ENCODE measurements at places on chromosomes 2 and 18.

DNA sequence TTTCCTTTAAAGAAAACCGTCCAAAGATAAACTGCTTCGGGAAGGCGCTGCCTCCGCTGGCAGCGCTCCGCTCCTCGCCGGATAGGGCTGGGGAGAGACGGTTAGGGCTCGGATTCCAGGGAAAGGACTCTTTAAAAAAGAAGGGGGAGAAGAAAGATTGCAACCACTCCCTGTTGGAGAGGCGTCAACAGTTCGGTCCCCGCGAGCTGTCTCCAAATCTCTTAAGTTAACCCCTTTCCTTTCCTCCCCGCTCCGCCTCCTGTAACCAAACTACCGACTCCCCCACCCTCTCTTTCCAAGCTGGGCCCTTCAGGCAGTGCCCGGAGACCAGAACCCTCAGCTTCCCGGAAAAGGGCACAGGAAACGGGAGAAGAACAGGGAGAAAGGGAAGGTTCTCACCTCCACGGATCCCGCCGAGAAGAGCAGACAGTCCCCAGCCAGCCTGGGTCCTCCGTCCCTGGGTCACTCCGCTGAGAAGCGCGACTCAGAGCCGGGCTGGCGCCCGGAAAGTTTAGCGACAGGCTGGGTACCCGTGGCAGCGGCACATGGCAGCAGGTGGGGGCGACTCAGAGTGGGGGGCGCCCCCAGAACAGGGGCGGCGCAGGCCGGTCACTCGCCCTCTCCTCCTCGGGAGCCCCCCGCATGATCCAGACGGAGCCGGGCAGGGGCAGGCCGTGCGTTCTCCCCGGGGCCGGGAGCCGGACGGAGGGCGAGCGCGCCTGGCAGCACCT, 675 bp downstream of the FZD5 start:
- DNase-seq: no peak

DNA sequence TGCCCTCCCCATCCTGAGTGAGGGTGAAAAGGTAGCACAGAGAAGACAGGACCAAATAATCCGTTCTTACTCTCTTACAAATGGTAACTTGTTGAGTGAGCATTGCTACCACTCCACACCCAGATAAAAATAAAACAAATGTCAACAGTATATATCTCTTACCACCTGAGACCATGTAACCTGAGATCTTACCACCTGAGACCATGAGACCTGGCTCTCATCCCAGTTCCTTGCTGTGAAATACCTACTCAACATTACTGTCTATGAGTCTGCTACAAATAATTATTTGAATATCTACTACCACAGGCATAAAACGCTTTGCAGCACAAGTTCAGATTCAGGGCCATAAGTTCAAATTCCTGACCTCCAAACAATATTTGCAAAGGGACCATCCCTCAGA, 234.7 kb downstream of the C1D start:
- no peak for DNase-seq

GRCh38 chr2:120722246-120722567, 13.5 kb upstream of the GLI2 start:
- DNase-seq: no peak

DNA sequence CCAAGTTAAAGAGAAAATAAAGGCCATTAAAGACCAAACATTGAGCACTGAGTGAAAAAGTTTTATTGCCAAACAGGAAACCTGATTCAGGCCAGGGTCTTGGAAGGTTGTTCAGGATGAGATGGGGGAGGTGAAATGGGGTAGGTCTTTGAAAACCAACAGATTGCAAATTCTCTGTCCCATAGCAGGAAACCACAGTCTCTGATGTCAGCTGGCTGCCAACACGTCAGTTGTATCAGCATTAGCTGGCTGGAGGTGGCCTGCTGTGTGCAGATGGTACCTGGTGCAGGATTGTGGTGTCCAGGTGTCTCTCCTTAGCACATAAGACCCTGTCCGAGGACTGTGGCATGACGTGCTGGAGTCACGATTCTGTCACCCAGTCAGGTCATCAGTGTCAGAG, 106.3 kb downstream of the MSH2 start:
- no peak for DNase-seq

DNA sequence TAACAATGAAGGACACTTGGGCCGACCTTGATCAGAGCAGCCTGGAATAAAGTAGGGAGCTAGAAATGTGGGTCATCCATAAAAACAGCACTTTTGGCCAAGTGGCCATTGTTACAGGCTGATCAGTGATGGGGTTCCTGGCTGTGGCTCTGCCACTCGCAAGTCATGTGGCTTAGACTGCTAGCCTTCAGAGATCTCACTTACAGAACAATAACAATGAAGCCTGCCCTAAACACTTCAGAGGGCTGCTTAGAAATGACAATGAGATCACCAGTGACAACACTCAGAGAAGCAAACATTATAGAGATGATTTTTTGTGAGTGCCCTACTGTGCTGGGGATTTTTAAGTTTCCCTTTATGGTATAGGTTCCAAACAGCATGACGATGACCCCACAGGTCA, 107.9 kb upstream of the LMAN1 start:
- DNase-seq: no peak

DNA sequence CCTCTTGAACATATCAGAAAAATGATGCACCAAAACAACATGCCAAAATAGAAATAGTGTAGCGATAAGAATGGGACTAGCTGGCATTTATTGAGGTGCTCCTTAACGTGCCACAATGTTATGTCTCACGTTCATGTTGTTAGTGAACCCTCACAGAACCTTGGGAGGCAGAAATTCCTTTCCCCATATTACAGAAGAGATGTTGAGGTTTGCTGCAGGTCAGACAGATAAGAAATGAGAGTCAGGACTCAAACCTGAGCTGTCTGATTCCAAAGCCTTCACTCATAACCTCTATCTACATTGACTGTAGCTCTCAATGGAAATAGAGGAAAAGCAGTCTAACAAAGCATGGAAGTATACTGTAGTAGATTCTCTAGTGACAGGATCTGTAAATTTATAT, 163.3 kb upstream of the STK17B start:
- DNase-seq: no peak

- DNase-seq: no peak
These were observed 118.5 kb upstream of the COL5A2 start for GRCh38 chr2:189298038-189298437.

GRCh38 chr18:23661735-23662308, 889 bp downstream of the ANKRD29 start:
- DNase-seq: no peak

DNA sequence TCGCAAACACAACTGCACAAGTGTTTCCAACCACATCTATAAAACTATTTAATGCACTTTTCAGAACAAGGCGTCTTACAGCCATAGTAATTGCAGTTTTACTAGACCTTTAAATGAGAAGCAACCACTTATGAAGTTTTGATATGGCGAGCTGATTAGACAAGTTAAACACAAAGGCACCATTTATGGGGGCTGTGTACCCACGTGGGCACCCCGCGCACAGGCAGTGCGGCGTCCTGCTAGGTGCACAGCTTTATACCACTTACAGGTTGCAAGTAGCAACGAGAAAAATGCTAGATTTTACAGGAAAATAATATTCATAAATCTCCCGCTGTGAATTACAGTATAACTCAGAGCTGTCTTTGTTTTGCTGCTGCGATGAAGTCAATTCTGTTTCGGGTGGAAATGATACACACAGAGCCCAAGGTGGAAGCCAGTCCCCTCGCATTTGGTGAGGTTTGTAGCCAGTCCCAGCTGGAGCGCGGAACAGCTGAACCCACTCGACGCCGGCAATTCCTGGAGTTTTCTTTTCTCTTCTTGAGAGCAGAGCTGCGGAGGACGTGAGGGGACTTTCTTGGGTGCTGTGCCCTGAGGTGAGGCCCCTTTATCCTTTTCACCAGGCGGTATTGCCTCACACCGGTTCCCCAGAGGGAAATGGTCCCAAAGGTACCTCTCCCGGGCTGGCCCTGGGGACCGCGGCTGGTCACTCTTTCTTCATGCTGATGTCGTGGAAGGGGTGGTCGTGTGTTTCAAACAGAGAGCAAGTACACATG, 76.7 kb downstream of the PTGR3 start:
- DNase-seq: no peak

DNA sequence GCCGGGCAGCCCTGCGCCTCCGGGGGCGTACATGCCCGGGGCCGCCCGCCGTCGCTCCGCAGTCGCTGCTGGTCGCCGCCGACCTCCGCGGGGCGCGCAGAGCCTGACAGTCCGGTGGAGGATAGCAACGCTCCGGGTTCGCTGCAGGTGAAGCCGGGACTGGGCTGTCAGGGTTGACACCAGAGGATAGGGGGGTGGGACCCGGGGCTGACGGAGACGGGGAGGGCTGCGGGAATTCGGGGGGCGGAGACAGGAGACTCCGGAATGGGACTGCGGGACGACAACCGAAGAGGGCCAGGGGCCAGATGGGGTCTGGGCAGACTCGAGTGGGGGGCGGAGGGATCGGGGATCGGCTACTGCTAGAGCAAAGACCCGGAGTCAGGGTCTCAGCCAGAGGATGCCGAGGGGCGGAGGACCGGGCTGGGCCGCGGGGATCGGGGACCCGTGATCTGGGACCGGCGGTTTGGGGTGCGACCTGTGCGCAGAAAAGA, 403 bp downstream of the TMEM127 start:
- DNase-seq: peak; percentile 15

DNA sequence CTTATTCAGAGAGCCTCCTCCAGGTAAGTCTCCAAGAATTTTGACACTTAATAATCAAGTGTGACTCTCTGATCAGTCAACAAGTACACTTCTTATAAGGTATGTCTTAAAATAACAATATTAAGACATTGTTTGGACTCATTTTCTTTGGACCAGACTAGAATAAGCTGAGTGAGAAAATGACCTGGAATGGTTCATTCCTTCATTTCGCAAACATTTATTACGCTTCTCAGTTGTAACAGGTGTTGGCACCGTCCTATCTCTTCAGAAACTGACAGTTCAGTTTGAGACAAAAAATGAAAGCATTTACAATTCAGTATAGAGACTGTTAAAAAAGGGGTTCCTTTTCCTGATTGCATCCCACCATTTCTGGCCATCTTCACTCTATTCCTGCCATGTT, 46.6 kb downstream of the TSPYL6 start:
- no peak for DNase-seq

GRCh38 chr2:230425377-230425776, 9.4 kb downstream of the SP100 start:
- no peak for DNase-seq

- DNase-seq: no peak
These were observed 53.8 kb downstream of the TGOLN2 start for GRCh38 chr2:85273738-85274731.

GRCh38 chr2:236941551-236941950, 144.1 kb upstream of the COPS8 start:
- no peak for DNase-seq

- no peak for DNase-seq
These were observed 62.0 kb downstream of the GLI2 start for GRCh38 chr2:120797421-120798221.
